ENCODE measurements at places on chromosomes 6 and 20.
A peak's percentile ranks its signal among the peaks of the same experiment; 100 is the strongest.

DNA sequence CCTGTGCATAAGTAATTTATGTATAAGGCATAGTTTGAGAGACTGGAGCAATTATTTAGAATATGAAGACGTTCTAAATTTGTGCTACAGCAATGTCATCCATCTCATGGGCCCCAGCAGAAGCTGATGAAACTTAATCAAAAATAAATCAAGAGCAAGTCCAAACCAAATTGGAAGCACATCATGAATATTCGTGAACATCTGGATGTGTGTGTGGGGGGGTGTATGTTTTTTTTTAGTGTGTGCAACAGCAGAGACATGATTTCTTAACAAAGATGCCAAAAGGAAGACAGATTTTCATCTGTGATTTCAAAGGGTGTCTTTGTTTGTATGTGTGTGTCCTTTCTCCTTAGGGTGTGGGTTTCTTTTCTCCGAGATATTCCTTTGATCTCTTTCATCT is 58.9 kb downstream of the SASH1 start:
- DNase-seq, result no peak

DNA sequence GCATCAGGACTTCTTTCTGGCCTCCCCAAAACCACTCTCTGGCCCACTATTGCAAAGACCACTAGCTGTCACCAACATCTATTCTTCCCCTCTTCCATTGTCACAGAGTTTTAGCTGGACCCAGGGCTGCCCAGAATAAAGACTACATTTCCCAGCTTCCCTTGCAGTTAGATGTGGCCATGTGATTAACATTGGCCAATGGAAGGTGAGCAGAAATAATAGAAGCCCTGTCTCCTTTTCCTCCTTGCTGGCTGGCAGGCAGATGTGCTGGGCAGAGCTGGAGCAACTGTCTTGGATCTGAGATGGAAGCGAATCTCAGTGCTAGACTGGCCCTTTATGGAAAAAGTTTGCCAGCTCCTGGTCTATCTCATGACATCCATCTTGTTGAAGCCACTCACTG is 97.0 kb downstream of the KCNB1 start:
- no peak for DNase-seq

DNA sequence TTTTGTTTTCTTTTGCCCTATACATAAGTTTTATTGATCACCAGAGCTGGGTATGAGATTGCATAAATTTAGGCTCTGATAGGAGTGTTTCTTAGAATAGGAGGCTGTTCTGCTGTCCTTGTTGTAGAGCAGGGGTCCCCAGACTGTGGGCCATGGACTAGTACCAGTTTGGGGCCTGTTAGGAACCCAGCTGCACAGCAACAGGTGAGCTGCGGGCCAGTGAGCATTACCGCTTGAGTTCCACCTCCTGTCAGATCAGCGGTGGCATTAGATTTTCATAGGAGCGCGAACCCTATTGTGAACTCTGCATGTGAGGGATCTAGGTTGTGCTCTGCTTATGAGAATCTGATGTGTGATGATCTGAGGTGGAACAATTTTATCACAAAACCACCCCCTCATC is 26.2 kb downstream of the PHF3 start:
- no peak for DNase-seq

DNA sequence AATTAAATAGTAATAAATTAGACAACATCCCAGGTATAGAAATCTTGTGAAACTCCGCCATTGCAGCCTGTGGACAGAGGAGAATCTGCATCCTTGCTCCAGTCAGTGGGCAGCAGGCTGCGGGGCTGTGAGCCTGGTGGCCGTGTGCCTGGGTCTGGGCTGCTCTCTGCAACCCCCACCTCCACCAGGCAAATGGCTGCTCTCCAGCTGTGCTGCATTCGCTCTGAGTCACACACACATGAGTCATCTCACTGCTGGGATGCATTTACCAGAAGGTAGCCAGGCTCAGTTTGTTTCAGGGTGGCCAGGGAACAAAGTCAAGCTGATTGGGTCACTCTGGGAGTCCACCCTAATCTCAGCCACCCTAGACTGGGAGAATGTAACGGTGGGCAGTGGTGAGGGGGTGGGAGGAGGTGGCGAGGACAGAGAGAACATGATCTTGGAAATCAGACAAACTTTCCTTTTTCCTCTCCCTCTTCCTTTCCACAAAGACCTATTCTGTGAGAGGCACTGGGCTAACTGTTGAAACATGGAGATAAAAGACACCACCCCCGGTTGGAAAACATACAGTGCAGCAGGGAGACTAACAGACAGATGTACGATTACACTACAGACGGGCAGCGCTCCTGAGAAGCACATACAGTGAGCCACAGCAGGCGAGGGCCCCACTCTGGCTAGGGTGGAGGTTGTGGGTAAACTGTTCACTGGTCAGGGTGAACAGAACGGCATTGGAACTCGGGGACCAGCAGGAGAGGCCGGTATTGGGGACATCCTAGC is 59.2 kb downstream of the TRAM2 start:
- no peak for DNase-seq

GRCh38 chr6:1908784-1909183 is 299.1 kb downstream of the FOXC1 start:
- DNase-seq, result no peak

DNA sequence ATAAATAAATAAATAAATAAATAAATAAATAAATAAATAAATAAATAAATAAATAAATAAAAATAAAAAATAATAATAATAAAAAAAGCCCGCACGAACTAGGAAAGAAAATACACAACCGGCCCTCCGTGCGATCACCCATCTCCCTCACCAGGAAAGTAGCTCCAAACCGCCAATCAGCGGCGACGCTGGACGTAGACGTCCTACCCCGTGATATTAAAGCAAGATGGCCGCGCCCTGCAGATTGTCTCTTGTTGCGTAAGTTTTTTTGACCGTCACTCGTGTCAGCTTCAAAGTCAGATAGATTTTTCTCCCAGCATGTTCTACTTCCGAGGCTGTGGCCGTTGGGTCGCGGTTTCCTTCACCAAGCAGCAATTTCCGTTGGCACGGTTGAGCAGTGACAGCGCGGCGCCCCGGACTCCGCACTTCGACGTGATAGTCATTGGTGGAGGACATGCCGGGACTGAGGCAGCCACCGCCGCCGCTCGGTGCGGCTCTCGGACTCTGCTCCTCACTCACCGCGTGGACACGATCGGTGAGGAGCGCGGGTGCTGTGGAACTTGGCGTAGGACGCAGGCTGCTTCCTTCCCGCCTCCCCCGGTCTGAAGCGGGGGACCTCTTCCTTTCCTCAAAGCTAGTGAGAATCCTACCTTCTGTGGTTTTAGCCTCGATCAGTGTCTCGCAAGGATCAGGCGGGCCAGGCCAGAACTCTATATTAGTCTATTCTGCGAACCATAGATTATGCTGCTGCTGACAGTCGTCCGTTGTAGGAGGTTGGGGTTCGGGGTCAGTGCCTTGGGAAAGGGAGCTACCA is at the start of gene MTO1:
Gene MTO1, plus strand, starts transcription at position 201 of the 814 bp plus-strand sequence. Its CDS starts 118 bp downstream, at position 319.
- DNase-seq, result peak; percentile 80

GRCh38 chr20:3248993-3249347 is 10.0 kb upstream of the SLC4A11 start:
- no peak for DNase-seq

Data from activated T-cell treated with anti-CD3 and anti-CD28 coated beads, Interleukin-2, amount 50 U/mL, for 1 hour (primary cell).